ENCODE measurements at places on chromosomes 3 and 15. TPM values are rescaled to one million over a fixed set of nuclear protein-coding genes. Genes with fewer than 3 reads are reported as not detected.

The SLC28A2 gene
- total RNA-seq = not detected

The NR1I2 gene
- 0.19 TPM for total RNA-seq

The RSRC1 gene
- 37.4 TPM for total RNA-seq

The HDAC11 gene
- 15.3 TPM for total RNA-seq

The TPRA1 gene
- total RNA-seq = 22.8 TPM
